ENCODE measurements at places on chromosomes 6 and 20.

DNA sequence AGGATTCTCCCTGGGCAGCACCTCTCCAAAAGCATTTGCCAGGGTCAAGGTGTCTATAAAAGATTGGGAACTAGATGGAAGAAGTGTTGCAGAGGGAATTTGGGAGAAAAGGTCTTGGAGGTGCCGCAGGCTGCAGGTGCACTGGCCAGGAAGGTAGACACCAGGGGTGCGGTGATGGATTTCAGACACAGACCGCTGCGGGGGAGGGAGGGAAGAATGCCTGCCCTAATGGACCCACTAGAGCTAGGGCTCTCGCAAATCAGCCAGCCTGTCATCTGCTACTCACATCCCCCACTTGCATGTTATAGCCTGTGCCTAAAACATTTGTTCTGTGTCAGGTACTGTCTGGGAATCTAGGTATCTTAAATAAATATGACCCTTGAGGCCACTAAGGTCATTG is 193.6 kb upstream of the SLC24A3 start:
- DNase-seq = no peak

DNA sequence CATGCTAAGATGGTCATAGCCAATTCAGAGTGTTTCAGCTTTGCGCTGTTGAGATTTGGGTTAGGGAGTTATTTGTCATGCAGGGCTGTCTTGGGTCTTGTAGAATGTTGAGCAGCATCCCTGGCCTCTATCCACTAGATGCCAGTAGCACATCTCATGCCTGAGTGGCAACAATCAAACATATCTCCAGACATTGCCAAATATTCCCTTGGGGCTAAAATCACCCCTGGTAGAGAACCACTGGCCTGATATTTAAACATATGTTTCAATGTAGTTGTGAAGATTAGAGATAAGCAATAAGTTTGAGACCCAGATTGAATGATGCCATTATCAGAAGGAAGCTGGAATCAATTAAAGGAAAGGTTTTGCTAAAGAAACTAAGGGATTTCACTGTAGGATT is 463.3 kb downstream of the DOK5 start:
- no peak for DNase-seq

- DNase-seq = no peak
Measured at GRCh38 chr20:59008715-59009336, 1.8 kb upstream of the CTSZ start.

DNA sequence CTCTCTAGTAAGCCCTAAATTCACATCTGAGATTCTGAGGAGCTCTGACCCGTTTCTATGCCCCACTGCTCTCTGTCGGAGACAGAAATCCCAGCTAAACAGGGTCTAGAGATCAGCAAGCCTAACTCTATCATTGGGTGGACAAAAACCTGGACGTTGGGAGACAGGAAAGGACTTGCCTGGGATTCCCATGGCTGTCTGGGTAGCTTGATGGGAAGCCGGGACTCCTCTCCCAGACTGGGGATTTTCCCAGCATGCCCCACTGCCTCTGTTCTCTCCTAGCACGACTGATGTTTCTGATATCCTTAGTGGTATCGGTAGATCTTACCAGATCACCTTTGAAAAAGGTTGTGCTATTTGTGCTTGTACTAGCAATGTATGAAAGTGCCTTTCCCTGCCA is 22.9 kb downstream of the DUSP22 start:
- no peak for DNase-seq

GRCh38 chr20:64006490-64006889 is 25.6 kb downstream of the PRPF6 start:
- DNase-seq = no peak

GRCh38 chr20:48295966-48296421 is 510.7 kb upstream of the SULF2 start:
- DNase-seq = no peak

GRCh38 chr6:145235207-145235606 is 500.1 kb downstream of the EPM2A start:
- DNase-seq = no peak

DNA sequence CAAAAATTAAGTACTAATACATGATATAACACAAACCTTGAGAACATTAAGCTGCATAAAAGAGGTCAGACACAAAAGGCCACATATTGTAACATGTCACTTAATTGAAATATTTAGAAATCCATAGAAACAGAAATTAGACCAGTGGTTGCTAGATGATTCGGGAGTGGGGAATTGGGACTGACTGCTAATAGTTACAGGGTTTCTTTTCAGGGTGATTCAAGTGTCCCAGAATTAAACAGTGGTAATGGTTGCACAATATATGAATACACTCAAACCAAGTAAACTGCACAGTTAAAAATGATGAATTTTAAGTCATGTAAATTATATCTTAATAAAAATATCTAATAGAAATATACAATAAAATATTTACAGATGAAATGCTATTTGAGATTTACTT is 174.5 kb downstream of the WDR27 start:
- DNase-seq = no peak

- no peak for DNase-seq
Measured at GRCh38 chr20:48196001-48196400, 410.7 kb upstream of the SULF2 start.

- no peak for DNase-seq
Measured at GRCh38 chr6:50785921-50786320, 32.8 kb upstream of the TFAP2B start.

DNA sequence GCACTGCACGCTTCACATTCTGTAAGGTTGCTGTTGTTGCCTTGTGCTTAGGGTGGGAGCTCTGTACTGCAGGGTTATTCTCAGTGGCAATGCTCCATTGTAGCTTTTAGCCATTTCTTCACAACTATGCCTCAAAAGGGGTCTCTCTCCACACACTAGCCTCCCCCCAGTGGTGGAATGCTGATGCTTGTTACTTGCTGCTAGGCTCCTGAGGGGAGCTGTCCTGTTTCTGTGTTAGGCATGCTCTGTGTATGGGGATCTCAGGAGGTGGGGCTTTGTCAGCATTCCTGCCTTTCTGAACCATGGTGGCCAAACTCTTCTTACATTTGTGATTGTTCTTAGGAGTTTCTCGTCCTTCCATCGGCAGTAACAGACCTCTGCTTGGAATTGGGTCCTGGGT is 18.8 kb downstream of the TMEM170B start:
- no peak for DNase-seq

DNA sequence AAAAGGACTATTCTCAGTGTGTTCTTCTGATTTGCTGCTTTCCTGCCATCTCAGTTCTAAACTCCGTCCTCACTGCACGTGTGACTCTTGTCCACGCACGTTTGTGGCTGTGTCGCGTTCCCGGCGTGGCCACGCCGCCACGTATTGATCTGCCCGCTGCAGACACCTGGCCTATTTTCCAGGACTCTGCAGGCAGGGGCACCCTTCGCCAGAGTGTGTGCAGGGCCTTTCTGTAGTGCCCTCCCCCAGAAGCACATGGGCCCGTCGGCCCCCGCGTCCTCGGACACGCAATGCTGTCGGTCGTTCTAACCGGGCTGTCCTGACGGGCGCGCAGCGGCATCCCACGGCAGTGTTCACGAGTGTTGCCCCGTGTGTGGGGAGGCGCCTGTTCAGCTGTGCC is 87.6 kb downstream of the YTHDF1 start:
- DNase-seq = no peak

DNA sequence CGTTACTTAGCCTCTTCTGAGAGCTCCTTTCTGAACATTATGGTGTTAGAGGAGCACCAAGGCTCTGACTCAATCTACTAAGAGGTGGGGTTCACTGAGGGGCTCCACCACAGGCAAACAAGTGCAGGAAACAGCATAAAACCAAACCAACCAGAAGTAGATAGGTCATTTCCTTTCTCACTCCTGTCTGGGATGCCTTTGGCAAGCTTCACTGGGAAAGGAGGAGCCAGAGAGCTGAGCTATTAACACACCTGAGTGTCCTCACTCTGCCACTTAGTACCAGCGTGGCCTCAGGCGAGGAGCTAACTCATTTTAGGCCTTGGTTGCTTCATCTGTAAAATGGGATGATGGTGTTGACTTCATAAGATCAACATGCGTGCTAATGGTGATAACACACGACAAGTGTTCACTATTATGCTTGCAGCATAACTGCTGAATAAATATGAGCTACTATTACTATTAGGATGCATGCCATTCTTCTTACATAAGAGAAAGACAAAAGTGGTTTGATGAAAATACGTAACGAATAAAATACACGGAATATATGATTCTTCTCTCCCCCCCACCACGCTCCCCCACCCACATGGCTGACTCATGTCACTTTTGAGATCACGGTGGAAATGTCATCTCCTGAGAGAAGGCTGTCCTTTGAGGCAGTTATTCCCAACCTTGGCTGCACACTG is 185.4 kb downstream of the BCAS1 start:
- DNase-seq = no peak

GRCh38 chr6:70270287-70271005 is 32.4 kb downstream of the COL9A1 start:
- no peak for DNase-seq

DNA sequence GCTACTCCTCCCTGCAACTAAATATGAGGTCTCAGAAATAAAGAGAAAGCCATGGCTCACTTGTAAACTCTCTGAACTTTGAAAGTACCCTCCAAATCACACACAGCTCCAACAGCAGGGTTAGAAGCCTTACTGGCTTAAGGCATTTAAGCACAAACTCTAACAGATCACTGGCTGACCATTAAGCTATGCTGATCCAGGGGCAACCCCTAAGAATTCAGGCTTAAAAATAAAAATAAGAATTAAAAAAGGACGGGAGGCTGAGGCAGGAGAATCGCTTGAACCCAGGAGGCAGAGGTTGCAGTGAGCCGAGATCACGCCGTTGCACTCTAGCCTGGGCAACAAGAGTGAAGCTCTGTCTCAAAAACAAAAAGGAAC is 21.8 kb downstream of the HLA-E start:
- DNase-seq = no peak

DNA sequence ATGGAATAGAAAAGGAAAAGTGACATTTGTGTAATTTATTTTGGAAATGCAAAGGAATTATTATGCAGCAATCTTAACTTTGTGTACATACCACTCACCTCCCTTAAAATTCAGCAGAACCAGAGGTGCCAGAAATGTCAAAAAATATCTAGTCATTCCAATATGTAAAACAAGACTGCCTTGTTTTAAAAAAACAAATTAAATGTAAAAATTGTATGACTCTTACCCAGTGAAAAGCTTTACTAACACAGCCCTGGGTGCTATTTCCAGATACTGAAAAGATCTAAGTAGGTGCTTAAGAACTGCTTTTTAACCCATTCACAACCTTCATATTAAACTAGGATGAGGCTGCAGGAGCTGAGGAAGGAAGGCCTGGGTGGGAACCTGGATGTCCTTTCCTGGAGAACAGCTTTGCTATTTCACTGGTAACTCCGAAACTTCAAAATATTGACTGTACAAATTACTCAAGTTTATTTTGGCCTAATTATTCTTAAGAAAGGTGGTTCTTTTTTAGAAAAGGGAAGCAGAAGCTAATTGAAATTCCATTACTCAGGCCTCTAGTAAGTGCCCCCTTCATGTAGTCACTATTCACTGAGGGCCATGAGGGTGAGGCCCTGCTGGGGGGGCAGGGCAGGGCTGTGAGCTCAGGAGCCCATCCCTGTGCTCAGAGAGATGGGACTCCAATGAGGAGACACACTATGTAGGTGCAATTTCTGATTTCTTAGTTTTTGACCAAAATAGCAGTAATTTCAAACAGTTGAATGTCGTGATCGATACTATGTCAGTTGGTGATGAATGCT is 139.6 kb downstream of the MAP3K4 start:
- no peak for DNase-seq

DNA sequence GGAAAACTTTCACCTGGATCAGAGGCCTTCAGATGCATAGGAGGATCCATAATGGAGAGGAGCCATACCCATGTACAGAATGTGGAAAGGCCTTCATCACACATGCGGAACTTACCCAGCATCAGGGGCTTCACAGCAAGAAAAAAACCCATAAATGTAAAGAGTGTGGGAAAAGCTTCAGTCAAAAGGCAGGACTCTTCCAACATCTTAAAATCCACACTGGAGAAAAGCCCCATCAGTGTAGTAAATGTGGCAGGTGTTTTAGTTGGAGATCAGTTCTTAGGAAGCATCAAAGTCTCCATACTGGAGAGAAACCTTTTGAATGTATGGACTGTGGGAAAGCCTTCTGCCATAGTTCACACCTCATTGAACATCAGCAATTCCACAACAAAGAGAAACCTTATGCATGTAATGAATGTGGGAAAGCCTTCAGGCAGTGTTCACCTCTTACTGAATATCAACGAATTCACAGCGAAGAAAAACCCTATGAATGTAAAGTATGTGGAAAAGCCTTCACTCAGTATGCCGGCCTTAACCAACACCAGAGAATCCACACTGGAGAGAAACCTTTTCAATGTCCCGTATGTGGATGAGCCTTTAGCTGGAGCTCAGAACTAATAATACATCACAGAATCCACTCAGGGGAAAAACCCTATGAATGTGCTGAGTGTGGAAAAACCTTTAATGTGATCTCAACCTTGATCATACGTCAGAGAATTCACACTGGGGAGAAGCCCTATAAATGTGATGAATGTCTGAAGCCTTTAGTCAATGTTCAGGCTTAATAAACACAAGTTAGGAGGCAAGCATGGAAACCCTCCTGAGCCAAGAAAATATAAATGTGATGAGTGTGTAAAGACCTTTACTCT is 36.7 kb upstream of the ZSCAN9 start:
- no peak for DNase-seq

DNA sequence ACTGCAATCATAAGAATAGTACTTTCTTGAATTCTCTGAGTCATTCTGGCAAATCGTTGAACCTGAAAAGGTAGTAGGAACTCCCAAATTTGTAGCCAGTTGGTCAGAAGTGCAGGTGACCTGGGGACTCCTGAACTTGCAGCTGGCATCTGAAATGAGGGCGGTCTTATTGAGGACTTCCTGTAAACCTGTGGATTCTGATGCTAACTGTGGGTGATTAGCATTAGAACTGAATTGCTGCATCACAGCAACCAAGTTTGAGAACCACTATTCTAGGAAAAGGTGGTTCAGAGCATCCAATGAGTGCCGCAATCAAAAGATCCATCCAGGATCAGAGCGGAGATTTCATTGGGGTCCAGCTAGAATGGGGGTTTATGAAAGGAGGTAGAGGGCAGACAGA is 50.2 kb upstream of the UTRN start:
- no peak for DNase-seq

GRCh38 chr6:38141085-38141484 is 321.6 kb downstream of the ZFAND3 start:
- DNase-seq = no peak

DNA sequence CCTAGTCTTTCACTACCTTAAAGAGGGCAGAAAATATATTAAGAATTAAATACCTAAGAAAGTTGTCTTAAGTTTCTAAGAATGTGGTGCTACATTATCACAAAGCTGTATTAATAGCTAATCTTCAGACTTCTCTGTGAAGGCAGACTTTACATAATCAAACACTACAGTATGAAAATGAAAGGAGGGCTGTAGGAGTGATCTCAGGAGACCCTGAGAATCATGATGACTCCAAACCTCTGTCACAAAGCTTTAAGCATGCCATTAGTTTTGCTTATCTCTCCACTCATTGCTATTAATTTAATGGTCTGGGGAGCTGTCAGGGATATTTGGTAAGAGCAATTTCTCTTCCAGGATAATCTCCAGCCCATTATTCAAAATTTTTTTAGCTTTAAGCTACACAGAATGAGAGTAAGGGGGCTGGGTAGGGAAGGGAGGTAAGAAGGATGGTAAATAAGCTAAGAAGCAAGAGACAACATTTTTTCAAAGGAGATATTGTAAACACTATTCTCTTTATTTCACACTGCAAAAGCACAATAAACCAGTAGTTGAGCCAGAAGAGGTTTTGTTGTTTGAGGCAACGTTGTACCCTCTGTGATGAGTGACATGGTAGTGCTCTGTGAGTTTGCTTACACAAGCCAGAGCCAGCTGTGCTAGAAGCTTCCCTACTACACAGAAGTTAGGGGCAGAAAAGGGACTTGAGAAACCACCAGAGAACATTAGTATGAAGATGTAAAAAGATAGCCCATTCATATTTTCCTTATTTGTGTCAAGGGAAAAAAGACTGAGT is 258.8 kb downstream of the GMDS start:
- DNase-seq = no peak
